ENCODE measurements at places on chromosomes 7 and 10. TPM values are rescaled to one million over a fixed set of nuclear protein-coding genes. Genes with fewer than 3 reads are reported as not detected.
A peak's percentile ranks its signal among the peaks of the same experiment; 100 is the strongest.

GRCh38 chr7:142094861-142095260, 16.7 kb upstream of the MGAM2 start:
- H3K4me1 ChIP-seq: no peaks in the 10 kb centered on the region
- H3K27me3 ChIP-seq: no peaks in the 10 kb centered on the region
- no peaks in the 10 kb centered on the region for H3K36me3 ChIP-seq
- H3K27ac ChIP-seq: no peak overlapping the region

GRCh38 chr7:77655836-77656455, 40.3 kb upstream of the RSBN1L start:
- no peaks in the 10 kb centered on the region for H3K36me3 ChIP-seq
- H3K27me3 ChIP-seq: no peaks in the 10 kb centered on the region
- no peak for DNase-seq
- H3K4me3 ChIP-seq: no peak overlapping the region

DNA sequence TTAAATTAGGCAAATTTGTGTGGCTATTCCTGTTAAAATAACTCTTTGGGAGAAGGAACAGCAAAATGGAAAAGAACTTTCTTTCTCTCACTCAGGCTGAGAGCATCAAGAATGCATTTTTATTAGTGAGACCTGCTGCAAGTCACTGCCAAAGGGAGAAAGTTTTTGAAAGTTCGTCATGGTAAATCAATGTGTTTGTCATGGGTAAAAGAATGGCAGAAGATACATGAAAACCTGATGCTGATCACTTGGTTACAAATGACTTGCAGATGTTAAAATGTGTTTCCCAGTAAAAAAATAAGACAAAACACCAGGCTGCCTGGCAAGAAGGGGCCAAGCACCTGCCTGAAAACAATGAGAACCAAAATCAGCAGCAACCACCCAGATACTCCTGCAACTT, 484.7 kb upstream of the NRP1 start:
- no peaks in the 10 kb centered on the region for H3K27me3 ChIP-seq
- no peak for DNase-seq

DNA sequence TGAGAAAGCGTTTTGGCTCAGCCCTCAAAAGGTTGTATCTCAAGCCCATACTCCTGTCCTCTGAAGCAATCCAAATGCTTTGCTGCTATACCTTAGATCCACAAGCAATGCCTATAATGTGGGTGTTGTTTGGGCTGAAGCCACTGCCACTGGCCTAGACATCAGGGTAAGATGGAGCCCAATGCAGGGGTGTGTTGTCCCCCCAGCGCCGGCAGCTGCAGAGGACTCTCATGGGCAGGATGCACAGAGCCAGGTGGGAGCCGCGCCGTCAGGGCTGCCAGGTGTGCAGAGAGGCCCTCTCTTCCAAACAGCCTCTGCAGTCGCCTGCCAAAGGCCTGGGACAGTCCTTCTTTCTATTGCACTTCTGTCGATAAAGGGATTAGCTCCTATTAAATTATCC, 205.2 kb upstream of the SHH start:
- H3K27me3 ChIP-seq: no peaks in the 10 kb centered on the region
- no peak overlapping the region for H3K4me3 ChIP-seq
- no peaks in the 10 kb centered on the region for H3K4me1 ChIP-seq
- H3K36me3 ChIP-seq: no peaks in the 10 kb centered on the region
- DNase-seq: no peak

GRCh38 chr7:99748846-99749579, 14.0 kb upstream of the CYP3A7 start:
- H3K27me3 ChIP-seq: no peaks in the 10 kb centered on the region
- no peak overlapping the region for H3K4me3 ChIP-seq
- H3K36me3 ChIP-seq: no peaks in the 10 kb centered on the region
- no peak for DNase-seq
- H3K4me1 ChIP-seq: no peaks in the 10 kb centered on the region

DNA sequence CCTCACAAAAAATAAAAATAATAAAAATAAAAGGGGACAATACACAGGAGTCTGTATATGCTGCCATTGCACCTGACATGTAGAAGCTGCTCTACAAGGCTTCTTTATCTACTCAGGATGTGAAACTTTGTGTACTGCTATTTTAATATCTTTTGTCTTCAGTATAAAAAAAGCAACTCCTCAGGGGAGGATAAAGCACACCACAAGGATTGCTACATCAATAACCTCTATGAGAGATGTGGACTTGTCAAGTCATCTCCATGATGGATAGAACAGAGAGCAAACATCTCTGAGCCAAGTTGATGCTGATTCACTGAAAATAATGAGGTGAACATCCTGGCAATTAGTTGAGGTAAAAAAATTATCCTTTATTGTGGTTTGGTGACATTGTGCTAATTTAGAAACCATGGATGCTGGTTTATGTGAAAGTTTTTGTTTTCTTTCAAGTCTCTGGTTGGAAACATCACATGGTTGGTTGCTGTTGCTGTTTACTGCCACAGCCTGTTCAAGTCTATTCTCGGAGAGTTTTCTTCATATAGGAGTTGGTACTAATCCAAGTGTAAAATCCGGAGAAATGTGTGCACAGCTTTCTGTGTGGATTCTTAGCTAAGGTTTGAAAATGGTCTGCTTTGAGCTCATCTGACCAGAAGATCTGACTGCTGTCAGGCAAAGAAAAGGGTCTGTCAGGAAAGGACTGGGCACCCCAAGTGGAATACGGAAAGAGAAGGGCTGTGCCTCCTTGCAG, 1.5 kb upstream of the HECW1 start:
- H3K4me1 ChIP-seq: peaks cover 28% of the 10 kb centered on the region
- DNase-seq: no peak
- H3K36me3 ChIP-seq: no peaks in the 10 kb centered on the region
- H3K27me3 ChIP-seq: no peaks in the 10 kb centered on the region
- no peak overlapping the region for H3K27ac ChIP-seq
- H3K4me3 ChIP-seq: no peak overlapping the region

- no peaks in the 10 kb centered on the region for H3K27me3 ChIP-seq
- no peak overlapping the region for H3K27ac ChIP-seq
- no peak overlapping the region for H3K4me3 ChIP-seq
- H3K4me1 ChIP-seq: no peaks in the 10 kb centered on the region
- no peak for DNase-seq
Observed at GRCh38 chr7:68537774-68538071, 1060.6 kb upstream of the AUTS2 start.

- no peaks in the 10 kb centered on the region for H3K27me3 ChIP-seq
- no peak for DNase-seq
- H3K4me3 ChIP-seq: no peak overlapping the region
Observed at GRCh38 chr7:1923409-1924257, 253.6 kb downstream of the ELFN1 start.

DNA sequence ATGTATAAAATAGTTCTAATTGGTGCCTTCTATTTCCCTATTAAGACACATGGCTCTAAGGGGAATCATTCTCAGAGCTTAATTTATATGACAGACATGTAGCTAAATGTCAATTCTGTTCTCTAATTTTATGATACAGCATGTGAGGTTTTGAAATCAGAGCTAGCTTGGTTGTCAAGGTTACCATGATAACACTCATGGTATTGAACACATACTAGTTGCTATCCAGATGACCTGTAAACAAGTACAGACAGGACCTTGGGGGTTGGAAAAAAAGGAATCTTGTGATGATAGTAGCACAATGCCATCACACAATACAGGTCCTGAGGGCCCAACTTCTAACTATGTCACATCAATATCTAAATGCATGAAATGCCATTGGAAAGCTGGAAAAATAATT, 49.2 kb downstream of the RHOBTB1 start:
- no peaks in the 10 kb centered on the region for H3K27me3 ChIP-seq
- no peak overlapping the region for H3K4me3 ChIP-seq

DNA sequence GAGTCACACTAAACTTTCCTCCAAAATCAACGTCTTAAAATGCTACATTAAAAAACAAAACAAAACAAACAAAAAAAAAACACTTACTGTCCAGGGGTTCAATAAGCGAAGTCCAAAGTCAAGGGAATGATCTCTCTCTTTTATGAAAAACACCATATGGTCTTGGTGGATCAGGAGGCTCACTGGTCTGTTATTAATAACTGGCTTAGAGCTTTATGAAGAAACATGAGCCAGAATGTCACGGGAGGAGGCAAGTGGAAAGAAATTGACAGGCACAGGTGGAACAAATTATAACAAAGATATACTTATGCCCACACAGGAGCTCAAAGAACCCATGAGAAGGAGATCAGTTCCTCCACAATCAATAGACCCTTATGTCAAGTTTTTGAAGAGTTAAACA, at the start of gene MRLN:
Gene MRLN, minus strand, starts transcription at position 189 of the 400 bp plus-strand sequence.
- peaks cover 2% of the 10 kb centered on the region for H3K4me1 ChIP-seq
- no peak within 1 kb of the TSS for H3K4me3 ChIP-seq
- H3K27me3 ChIP-seq: no peaks in the 10 kb centered on the region
- no peak for DNase-seq

GRCh38 chr7:1246160-1246870, 13.6 kb downstream of the UNCX start:
- no peak for DNase-seq
- no peaks in the 10 kb centered on the region for H3K36me3 ChIP-seq
- peak overlapping the region; percentile 38 for H3K27ac ChIP-seq
- peaks cover 15% of the 10 kb centered on the region for H3K4me1 ChIP-seq
- peaks cover 51% of the 10 kb centered on the region for H3K27me3 ChIP-seq

- H3K4me1 ChIP-seq: no peaks in the 10 kb centered on the region
- H3K4me3 ChIP-seq: no peak overlapping the region
- no peaks in the 10 kb centered on the region for H3K27me3 ChIP-seq
- H3K27ac ChIP-seq: no peak overlapping the region
- DNase-seq: no peak
Observed at GRCh38 chr7:41292487-41292886, 410.4 kb downstream of the INHBA start.

DNA sequence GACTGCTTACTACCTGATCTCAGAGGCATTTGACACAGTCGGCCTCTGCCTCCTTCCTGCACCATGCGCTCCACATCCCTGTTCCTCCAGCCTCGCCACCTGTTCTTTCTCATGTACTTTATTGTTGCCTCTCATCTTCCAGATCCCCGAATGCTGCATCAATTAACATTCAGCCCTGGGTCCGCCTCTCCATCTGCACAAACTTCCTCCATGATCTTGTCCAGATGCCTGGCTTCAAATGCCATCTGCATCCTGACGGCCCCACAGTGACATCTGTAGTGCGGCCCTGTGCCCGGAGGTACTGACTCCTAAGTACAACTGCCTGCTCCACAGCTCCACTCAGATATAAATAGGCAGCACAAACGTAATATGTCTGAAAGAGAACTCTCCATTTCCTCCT, 51.2 kb upstream of the STK17A start:
- H3K27me3 ChIP-seq: no peaks in the 10 kb centered on the region
- no peaks in the 10 kb centered on the region for H3K4me1 ChIP-seq
- no peak overlapping the region for H3K27ac ChIP-seq
- H3K4me3 ChIP-seq: no peak overlapping the region

DNA sequence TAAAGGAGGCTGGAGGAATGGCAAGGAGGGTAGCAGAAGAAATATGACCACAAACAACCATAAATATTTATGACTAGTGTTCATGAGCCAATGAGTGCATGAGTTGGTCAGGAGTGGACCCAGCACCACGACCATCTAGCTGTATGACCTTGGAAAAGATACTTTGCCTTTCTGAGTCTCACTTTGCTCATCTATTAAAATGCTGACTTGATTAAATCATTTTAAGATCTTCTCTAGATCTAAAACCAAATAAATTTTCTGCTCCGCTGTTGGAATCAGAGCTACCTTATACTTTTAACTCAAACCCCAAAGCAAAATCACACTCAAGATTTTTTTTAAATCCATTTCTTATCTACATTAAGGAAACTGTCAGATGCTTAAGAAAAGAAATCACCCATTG, 207.0 kb downstream of the GPAM start:
- no peaks in the 10 kb centered on the region for H3K36me3 ChIP-seq
- H3K27ac ChIP-seq: no peak overlapping the region
- no peaks in the 10 kb centered on the region for H3K4me1 ChIP-seq
- no peak for DNase-seq

- H3K36me3 ChIP-seq: no peaks in the 10 kb centered on the region
- H3K27ac ChIP-seq: no peak overlapping the region
- H3K4me3 ChIP-seq: no peak overlapping the region
- no peaks in the 10 kb centered on the region for H3K27me3 ChIP-seq
Observed at GRCh38 chr7:149463500-149464161, 2.8 kb upstream of the ZNF777 start.

- H3K27me3 ChIP-seq: no peaks in the 10 kb centered on the region
- DNase-seq: no peak
- no peak overlapping the region for H3K27ac ChIP-seq
- H3K4me1 ChIP-seq: no peaks in the 10 kb centered on the region
Observed at GRCh38 chr7:141409801-141410329, 141.3 kb upstream of the AGK start.

- DNase-seq: no peak
- H3K4me3 ChIP-seq: no peak overlapping the region
- H3K27me3 ChIP-seq: no peaks in the 10 kb centered on the region
- peaks cover 40% of the 10 kb centered on the region for H3K4me1 ChIP-seq
Observed at GRCh38 chr7:41481353-41481752, 221.5 kb downstream of the INHBA start.

DNA sequence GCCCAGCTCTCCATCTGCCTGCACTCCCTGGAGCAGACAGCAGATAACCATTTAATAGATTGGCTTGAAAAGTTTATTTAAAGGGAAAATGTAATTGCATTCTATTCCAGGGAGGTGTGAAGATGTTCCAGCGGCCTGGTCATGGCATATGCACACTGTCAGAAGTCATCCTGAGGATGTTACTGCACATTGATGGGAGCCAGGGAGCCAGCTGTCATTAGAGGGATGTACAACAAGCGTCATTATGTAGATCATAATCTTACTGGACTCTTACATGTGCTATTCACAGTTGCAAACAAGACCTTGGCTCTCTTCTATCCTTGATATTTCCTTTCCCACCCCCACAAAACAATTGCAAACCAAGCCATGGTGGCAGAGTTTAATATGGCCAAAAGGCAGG, 65.4 kb downstream of the FAM204A start:
- H3K27me3 ChIP-seq: no peaks in the 10 kb centered on the region
- no peaks in the 10 kb centered on the region for H3K36me3 ChIP-seq
- peaks cover 14% of the 10 kb centered on the region for H3K4me1 ChIP-seq

DNA sequence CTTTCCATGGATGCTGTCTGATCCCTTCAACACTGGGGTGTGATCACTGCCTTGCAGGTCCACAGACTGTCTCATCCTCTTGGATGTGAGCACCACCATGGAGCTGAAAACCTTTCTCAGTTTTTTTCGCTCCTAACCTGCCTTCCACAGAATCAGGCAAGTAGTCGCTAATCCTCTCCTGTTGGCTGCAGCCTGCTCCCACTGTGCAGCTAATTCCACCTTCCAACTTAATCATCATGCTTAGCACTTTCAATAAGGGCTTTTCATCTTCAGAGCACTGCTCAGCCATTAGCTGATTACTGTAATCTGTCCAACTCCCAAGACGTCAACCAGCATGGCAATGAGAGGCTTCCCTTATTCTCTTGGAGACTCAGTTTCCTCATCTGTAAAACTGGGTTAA, 15.1 kb upstream of the CDH23 start:
- no peak for DNase-seq
- H3K36me3 ChIP-seq: no peaks in the 10 kb centered on the region
- no peak overlapping the region for H3K4me3 ChIP-seq

HKDC1 gene
- not detected for total RNA-seq

CLRN3 gene
- not detected for total RNA-seq

DDC gene
- total RNA-seq: 0.85 TPM

LDB3 gene
- 63.8 TPM for total RNA-seq

SPDYE9 gene
- total RNA-seq: not detected

TNS3 gene
- total RNA-seq: 138 TPM

MMP21 gene
- total RNA-seq: not detected

KLF14 gene
- total RNA-seq: not detected

RSPH10B gene
- total RNA-seq: not detected

MMRN2 gene
- total RNA-seq: 49.4 TPM

TMEM273 gene
- total RNA-seq: 9.6 TPM

FAM171A1 gene
- total RNA-seq: 14.8 TPM

SNX10 gene
- total RNA-seq: 5.6 TPM

ZNF783 gene
- 28.9 TPM for total RNA-seq
